ENCODE measurements at places on chromosomes 4 and X.

DNA sequence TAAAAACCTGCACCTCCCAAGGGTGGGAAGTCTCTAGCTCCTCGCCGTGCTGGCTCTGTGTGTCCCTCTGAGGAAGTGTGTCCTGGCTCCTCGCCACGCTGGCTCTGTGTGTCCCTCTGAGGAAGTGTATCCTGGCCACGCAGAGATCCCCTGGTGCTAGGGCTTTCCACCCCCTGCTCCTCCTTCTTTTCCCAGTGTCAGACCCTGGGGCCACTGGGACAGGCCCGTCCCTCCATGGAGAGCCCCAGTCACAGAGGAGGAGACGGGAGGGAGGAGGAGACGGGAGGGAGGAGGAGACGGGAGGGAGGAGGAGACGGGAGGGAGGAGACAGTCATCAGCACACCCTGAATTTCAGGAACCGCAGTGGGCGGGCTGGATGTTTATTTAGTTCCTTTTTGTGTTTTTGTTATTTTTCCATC is 53.8 kb upstream of the HGFAC start:
- peak; percentile 41 for DNase-seq

DNA sequence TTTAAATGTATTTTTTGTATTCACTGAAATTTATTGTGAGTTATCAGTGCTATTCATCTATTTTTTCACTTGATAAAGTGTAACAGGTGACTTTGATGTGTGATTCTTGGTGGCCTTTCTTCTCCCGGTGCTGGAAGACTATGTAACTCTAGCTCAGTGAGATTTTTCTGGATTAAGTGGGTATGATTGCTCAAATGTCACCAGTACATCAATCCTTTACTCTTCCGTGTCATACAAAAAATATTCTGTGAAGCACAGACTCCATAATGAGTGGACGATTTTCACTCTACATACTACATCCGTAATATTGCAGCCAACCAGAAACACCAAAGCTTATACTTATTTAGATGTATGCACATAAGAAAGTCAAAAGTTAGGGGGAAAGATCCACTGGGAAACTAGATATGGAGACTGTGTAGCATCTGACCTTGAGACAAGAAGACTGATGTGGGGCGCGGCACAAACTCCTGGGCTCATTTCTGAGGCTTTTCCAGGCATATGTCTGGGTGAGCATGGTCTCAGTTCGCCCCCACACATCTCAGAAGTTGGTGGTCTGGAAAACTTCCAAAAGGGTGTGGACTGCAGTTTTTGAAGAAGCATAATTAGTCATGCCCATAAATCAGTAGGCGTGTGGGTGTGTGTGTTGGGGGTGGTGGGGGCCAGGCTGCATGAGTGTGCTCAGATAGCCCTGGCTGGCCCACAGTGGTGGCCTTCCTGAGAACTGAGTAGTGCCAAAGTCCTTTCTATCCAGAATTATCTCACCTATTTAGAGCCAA is 53.9 kb upstream of the TENM3 start:
- DNase-seq: no peak

- no peak for DNase-seq
Observed at GRCh38 chr4:108683479-108683878, 33.1 kb downstream of the OSTC start.

GRCh38 chr4:27101126-27101525 is 240.5 kb downstream of the STIM2 start:
- DNase-seq: no peak

DNA sequence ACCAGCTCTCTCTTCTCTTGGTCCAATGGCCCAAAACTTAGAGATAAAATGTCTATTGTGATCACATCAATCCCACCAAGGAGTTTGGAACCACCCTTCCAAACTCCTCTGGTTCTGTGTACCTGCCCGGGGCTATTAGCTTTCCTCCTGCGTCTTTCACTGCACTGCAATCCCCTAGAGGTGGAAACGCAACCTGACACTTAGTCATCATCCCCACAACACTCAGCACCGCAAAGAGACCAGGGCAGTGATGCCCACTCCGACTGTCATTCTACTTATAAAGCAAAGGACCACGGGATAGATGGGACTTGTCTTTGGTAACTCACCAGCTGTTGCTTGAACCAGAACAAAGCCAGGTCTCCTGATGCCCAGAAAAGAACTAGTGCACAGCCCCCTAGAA is 22.0 kb downstream of the AFAP1 start:
- DNase-seq: no peak

GRCh38 chr4:48127231-48127630 is 6.8 kb downstream of the TXK start:
- DNase-seq: no peak

- DNase-seq: no peak
Observed at GRCh38 chr4:64385220-64385619, 24.0 kb downstream of the TECRL start.

DNA sequence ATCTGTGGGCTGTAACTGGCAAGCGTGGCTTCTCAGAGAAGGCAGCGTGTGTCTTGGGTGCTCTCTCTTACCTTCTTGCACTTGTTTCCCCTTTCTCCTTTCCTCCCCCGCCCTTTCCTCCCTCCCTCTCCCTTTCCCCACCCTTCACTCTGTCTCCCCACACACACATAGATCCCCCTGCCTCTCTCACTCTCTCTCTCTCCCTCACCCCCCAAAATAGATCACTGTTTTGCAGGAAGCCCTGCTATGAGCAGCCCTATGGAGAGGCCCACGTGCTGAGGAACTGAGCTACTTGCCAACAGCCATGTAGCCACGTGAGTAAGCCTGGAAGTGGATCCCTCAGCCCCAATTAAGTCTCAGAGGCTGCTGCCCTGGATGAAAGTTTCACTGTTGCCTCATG is 4.3 kb upstream of the PNMA6E start:
- DNase-seq: no peak

- DNase-seq: no peak
Observed at GRCh38 chrX:155841232-155841631, 39.9 kb upstream of the VAMP7 start.

- no peak for DNase-seq
Observed at GRCh38 chr4:32184186-32184585, 1464.0 kb downstream of the PCDH7 start.

DNA sequence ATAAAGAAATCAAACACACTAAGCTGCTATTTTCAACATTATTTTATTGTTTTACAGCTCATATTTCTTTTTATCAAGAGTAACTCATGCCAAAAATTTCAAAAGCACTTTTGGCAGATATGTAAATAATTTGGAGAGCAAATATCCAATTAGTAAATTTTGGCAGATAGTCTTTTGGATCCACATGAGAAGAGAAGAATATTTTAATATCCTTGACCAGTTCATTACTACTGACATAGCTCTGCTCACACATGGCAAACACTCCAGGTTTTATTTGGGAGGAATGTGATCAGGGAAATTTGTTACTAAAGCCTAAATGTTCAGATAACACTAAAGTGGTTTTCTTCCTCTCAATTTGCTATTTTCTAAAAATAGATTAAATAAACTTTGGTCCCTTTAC is 1054.3 kb downstream of the FAT4 start:
- DNase-seq: no peak

DNA sequence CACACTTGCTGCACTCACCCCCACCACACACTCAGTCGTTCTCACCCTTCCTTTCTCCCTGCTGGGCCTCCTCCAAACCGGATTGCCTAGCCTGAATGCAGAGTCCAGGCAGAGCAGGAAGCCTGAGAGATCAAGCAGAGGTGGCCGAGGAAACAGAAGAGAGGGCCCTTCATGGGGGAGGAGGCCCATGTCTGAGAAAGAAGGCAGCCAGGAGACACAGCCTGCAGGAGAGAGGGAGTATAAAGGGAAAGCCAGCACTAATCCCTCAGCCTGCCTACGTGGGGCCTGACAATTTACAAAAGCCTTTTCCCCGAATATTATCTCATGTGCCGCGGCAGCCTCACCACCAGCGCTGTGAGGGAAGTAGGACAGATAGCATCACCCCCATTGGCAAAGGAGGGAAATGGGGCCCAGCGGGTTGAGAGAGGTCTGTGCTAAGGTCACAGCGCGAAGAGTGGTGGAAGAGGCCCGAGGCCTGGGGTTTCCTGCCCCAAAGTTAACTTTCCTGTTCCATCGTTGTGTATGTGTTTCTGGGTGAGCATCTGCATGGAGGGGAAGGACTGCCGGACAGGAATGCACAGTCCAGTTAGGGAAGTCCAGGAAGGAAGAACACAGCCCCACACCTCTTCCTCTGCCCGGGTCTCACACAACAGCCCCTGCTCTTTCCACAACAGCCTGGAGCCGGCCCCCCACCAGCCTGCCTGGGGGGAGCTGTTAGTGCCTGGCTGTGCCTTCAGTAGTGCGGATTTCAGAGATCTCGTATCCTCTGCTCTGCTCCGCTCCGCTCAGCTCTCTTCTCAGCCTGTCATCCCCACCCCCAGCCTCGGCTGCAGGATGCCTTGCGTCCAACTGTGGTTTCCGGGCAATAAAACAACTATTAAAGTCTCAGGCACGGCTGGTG is 50.9 kb upstream of the BCOR start:
- no peak for DNase-seq

DNA sequence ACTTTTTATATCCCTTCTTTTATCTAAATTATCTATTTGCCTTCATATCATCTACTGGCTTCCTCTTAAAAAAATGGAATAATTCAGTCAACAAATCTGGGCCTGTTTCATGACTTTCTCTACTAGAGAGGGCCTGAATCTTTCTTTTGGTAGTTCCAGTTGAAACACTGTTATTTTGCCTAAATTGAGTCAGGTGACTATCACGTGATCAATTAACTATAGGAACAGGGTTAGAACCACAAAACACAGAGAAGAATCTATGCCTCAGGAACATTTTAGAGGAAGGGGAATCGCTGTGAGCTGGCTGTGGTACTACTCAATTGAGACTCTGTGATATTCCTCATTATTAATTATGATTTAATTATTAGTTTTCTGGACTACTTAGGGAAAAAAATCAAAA is 736.7 kb upstream of the PITX2 start:
- no peak for DNase-seq

DNA sequence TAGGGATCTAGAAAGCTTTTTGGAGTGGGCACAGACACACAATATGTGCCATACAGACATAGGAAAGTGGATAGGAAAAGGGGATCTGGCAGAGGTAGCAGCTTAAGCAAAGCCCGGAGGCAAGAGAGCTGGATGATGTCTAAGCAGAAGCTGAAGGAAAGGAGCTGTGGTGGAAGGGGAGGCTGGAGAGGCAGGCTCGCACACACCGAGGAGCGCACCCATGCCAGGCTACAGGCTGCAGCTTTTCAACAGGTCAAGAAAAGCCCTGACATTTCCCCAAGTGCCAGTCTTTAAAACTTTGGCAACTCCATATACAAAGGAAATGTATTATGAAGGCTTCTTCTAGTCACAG is 67.4 kb downstream of the SOWAHB start:
- peak; percentile 16 for DNase-seq

DNA sequence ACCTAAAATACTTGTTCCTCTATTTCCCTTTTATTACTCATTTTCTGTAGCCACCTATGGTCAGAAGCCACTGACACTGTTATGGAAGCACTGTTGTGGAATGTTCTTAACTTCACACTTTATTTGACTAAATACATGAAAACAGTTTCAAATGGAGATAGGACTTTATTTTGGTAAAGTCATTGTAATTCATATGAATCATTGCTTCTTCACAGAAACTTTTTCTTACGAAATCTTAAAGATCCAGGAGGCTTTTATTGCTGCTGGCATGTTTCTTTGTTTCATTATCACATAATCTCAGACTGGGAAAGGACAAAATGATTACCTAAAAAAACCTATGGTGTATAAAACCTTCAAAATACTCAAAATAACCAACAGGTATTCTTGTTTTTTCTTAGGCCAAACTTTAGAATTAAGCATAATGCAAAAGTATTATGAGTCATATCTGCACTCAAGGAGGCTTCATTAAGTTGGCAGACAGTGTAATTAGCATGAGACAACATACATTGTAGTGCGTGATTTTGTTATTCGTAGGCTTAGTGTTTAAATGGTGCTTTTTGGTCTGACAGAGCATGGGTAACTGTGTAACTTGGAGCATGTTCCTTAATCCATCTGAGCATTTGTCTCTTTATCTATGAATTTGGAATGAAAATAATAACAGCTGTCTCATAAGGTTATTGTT is 58.0 kb downstream of the SH3BGRL start:
- DNase-seq: no peak

- DNase-seq: no peak
Observed at GRCh38 chr4:99329876-99330275, 8.7 kb upstream of the ADH1B start.

DNA sequence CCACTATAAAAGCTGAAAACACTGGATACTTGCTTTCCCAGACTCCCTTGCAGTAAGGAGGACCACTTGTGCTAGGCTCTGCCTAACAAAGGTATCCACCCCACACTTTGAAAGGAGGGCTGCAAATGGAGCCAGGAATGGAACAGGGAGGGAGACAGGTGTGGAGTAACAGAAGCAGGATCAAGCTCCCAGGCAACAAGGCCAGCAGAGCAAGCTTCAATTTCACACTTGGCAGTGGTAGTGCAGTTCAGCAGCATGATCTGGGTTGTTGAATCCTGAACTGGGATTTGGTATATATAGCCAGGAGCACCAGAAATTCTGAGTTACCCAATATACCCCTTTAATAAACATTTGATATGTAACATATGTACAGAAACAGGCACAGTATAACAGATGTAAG is 9.8 kb downstream of the LAMP2 start:
- no peak for DNase-seq

- DNase-seq: no peak
Observed at GRCh38 chr4:78953769-78954666, 14.8 kb upstream of the PAQR3 start.

DNA sequence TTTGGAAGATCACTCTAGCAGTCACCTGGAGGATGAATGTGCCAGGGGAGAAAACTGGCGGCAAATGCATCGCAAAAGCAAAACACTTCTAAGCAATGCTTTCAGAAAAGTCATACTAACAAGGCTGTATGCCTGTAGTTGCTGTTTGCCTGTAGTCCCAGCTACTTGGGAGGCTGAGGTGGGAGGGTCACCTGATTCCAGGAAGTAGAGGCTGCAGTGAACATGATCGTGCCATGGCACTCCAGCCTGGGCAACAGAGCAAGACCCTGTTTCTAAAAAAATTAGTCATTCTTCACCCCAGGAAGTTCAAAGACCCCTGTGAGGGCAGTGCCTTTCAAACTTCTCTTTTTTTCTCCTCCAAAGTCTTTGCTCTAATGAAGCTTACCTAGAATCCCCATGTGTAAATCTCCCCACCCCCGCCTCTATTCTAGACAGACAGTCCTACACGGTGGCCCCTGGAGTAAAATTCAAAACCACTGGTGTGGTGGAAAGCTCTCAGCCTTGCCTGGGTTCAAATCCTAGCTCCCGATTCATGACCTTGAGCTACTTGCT is 5.5 kb downstream of the SOWAHD start:
- no peak for DNase-seq
